ENCODE measurements at places on chromosomes 11 and 22.

GRCh38 chr22:19902245-19902715 is 39.3 kb upstream of the COMT start:
- DNase-seq: no peak

GRCh38 chr11:85665733-85666132 is 804 bp upstream of the CREBZF start:
- DNase-seq: no peak

GRCh38 chr11:7646866-7647265 is 26.4 kb downstream of the CYB5R2 start:
- no peak for DNase-seq

DNA sequence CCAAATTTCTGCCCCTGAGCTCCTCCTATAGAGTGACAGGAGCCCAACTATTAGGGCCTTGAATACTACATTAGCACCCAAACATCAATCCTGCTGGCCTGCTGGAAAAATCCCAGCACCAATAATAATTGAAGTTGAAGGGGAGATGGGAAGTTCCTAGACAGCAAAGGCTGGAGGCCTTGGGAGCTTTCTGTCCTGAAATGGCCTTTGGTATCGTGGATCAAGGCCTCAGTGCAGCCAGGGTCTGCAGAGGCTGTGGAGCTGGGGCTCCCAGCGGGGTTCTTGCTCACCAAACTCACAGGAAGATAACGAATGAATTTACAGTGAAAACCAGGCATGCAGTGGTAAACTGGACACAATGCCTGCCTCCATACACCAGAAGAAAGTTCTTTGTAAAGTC is 9.2 kb upstream of the MICALL1 start:
- no peak for DNase-seq

DNA sequence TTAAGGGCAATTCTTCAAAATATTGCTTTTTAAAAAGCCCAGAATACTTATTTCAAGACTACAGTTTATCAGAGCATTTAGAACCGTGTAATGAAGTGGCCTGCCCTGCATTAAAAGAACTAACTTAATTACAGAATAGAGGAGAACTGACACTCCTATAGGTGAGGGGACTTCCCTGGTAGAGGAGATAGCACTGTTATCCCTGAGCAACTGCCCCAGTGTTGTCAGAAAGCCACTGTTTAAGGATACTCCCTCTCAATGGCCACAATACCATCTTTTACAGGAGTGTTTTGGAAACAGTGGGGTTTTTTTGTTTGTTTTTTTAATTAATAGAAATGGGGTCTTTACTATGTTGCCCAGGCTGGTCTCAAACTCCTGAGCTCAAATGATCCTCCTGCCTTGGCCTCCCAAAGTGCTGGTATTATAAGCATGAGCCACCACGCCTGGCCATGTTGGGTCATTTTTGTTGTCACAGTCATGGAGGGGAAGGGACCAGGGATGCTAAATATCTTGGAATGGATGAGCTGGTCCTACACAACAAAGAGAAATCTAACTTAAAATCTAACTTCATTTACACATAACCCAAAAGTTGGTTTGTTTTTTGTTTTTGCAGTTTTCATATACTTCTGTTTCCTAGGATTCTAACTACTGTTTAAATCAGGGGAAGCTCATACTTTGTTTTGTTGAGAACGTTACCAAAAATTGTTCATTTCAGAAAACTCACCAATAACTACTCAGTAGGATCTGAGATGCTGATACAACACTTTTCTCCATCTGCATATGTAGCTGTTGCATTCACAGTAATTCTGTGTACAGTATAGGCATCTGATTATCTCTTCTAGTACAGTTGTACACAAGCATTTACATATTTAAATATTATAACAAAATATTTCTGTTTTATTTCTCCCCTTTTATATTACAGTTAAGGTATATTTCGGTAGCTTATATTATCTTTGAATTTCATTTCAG is 8.1 kb downstream of the RPL27A start:
- no peak for DNase-seq

DNA sequence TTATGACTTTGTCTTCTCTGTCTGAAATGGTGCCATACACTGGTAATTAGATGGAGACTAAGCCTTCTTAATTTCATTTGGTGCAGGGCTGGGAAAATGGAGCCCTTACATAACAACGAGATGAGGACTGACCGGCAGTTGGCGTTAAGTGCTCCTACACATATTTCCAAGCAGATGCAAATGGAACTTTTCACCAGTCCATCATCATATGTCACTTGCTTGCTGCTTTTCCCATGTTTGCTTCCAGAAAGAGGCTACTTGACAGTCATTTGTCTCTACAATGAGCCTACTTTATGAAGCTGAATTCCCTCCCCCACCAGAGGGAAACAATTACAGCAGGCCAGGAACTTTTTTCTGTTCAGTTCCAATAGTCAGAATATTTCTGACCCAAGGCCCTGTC is 32.6 kb downstream of the SVIP start:
- no peak for DNase-seq

GRCh38 chr22:48613566-48614200 is 1214.0 kb downstream of the BRD1 start:
- DNase-seq: no peak

GRCh38 chr11:14370496-14370895 is 11.5 kb upstream of the RRAS2 start:
- no peak for DNase-seq

- DNase-seq: no peak
Measured at GRCh38 chr11:7600205-7600775, 73.0 kb downstream of the CYB5R2 start.

DNA sequence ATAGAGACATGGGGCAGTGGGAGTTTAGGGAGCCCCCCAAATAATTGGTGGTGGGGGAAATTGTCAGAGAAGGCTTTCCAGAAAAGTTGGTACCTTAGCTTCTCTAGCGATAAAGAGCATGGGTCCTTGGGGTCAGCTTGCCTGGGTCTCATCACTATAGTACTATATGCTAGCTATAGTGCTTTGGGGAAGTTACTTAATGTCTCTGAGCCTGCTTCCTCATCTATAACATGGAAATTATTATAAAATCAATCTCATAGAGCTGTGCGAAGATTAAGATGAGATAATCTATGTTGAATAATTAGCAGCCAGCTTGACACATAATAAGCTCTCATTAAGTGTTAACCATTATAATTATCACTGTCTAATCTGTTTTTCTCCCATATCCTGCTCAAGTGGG is 41.2 kb downstream of the STIM1 start:
- no peak for DNase-seq

DNA sequence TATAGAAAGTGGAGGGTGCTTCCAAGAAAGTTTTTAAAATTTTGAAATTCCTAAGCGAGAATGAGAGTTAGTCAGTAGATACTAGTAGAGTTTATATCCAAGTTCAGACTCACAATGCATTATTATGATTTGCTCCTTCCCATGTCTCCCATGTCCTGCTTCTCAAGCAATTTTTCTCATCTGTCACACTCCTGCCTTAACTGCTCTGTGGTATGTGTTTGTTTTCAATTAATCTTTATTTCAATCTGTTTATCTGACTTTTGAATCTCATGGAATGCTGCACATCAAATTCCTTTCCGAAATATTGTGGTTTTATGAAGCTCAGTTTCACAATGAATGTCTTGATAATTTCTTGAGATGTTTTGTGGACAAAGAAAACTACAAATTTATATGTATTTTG is 18.1 kb downstream of the THY1 start:
- DNase-seq: no peak

DNA sequence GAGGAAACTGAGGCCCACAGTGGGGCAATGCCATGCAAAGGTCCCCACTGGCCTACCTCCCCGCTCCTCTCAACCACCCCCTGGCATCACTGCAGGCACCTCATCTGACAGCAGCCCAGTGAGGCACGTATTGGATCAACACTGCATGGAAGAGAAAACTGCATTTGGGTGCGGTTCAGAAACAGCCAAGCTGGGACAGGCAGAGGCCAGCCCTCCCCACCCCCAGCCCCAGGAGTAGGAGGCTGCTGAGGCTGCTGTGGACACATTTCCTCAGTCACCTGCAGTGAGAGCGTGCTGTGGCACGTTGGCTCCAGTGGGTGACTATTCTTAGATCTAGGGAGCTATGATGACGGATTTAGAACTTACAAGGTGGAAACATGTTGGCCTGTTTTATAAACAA is 63.7 kb downstream of the KCNC1 start:
- no peak for DNase-seq

DNA sequence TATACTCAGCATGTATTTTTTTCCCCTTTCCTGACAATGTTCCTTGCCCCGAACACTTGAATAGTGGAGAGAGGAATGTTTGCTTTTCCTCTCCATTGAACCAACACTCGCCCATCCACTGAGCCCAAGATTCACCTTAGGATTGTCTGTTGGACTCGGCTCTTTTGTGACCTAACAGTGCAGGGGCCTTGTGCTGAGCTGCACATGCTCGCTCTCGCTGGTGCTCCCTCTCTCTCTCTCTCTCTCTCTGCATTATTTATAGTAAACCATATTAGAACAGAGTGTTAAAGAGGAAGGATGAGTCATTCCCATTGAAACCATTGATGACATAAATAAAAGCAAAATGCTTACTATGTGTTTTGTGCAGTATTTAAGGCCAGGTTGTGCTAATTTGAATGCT is 20.7 kb downstream of the ZBTB16 start:
- DNase-seq: peak; percentile 42

DNA sequence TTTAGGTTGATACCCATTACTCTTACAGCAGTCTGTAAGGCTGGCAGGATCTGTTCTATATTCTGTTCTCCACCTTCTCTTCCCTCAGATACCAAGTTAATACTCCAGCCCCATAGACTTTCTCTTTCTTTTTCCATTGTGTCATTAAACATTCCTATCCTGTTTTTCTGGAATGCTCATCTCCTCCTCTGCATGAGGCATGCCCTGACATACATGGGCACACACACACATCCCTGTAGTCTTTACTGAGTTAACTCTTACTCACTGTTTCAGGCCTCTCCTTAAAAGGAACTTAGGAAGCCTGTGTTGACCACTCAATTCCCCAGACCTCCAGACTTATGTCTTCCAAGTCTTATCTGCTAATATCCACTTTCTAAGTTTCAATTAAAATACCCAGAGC is 476.8 kb downstream of the METTL15 start:
- no peak for DNase-seq

- no peak for DNase-seq
Measured at GRCh38 chr22:44120314-44120704, 60.4 kb upstream of the PARVG start.

DNA sequence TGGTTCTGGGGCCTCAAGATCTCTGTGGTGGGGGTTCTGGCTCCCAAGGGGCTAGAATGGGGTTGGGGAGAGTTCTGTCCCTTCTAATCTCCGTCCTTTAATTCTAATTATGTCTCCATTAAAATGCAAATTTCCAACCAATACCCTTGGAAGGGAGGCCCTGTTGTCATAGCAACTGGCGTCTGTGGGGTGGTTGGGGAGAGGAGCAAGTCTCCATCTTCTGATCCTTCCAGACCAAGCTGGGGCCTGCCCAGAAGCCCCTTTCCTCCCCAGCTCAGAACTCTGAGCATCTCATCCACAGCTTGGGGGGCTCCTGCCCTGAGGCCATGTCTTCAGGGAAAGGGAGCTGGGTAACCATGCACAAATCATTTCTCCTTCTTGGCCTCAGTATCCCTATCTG is 5.4 kb upstream of the RPS19BP1 start:
- no peak for DNase-seq

GRCh38 chr11:110085255-110085838 is 7.8 kb upstream of the ZC3H12C start:
- DNase-seq: no peak

- DNase-seq: no peak
Measured at GRCh38 chr11:32451808-32452207, 16.5 kb upstream of the WT1 start.

GRCh38 chr11:130209128-130209932 is 49.7 kb downstream of the ST14 start:
- DNase-seq: no peak

GRCh38 chr22:48098921-48099245 is 1336.4 kb downstream of the TBC1D22A start:
- DNase-seq: peak; percentile 13

GRCh38 chr11:102436561-102436960 is 16.0 kb downstream of the TMEM123 start:
- no peak for DNase-seq

GRCh38 chr11:119774172-119774763 is 45.3 kb upstream of the NECTIN1 start:
- DNase-seq: no peak

Data from CD4-positive, alpha-beta T cell treated with Interferon alpha-2 for 1 hour (primary cell).